ENCODE measurements at places on chromosomes 16 and 17.
A peak's percentile ranks its signal among the peaks of the same experiment; 100 is the strongest.

DNA sequence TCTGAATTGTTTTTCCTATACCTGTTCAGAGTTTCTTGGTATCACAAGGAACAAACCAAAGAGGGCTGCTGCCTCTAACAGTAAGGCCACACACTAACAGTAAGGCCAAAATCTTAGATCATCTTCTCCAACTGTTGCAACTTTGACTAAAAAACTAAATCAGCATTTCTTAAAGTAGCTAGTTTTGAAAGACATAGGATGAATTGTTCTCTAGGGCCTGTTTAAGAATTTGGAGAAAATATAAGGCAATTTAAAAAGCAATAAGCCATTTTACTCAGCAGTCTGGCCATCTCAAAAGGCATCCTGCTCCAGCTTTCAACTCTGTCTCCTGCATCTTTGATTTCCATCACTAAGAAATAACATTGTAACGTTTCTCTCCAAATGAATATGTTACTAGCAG, 105.0 kb upstream of the MON1B start:
- no peak for DNase-seq

DNA sequence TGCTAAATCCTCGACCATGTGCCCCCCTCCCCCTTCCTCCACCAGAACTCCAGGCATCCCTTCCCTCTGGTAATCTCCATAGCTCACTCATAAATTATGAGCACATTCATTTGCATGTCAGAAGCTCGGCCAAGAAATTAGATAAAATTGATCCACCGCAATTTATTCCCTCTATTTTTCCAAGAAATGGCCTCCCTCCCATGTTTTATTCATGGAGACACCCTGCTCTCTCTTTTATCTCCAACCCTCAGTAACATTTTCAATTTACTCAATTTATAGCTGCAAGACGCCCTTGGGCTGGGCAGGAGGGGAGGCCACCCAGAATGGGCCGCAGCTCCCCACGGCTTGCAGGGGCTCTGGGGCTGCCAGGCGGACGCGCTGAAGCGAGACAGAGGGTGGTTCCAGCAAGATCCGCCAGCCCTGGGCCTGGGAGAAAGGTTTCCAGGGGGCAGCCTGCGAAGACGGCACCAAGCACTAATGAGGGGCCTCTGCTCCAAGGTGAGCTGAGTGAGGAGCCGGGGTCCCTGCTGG, 54.7 kb upstream of the ZNF423 start:
- no peak for DNase-seq

DNA sequence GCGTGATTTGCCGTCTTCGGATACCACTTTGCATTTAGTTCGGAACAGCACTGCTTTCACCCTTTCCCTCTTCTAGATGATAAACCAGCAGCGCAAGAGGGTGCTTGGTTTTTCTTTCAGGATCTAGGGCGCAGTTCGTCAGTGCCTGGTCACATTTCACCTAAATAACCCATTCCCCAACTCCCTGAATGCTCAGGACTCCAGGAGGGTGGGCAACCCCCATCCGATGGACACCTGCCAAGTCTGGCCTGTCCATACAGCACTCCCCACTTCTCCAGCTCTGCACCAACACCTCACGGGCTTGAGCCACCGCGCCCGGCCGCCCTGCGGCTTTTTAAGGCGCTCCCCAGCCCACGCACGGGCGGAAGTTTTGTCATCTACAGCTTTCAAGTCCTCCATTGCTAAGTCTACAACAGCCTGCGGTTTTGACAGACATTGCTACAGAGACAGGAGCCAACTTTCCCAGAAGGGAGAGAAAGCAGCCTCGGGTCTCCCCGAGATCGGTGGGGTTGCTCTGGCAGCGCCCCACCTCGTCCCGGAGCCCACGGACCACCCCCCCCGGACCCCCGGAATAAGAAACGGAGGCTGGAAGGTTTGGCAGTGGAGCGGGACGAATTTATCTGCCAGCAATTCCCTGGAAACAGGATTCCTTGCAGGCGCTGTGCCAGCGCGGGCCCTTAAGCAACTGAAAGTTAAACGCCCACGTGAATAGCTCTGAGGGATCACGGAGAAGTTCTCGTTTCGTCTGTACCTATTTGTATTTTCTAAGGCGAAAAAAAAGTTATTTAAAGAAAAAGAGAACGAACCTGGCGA, 38.6 kb upstream of the SLFN13 start:
- DNase-seq: no peak

- no peak for DNase-seq
Observed at GRCh38 chr16:80151722-80152111, 389.1 kb upstream of the DYNLRB2 start.

- peak; percentile 31 for DNase-seq
Observed at GRCh38 chr16:2190659-2191445, 5.6 kb downstream of the CASKIN1 start.

DNA sequence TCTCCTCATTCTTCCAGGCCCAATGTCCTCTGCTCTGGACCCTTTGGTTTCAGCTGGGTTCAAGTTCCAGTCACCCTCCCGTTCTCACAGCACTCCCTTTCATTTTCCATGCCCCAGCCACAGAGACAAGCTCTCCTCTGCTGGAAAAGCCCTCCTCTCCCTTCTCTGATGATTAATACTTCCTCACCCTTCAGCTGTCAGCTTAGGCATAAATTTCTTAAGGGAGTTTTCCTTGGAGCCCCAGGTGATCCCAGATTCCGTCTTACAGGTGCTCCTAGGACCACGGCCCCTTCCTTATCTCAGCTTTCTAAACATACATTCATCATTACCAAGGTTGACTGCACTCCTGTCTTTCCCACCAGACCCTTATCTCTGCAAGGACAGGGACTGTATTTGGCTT, 10.4 kb downstream of the CHAD start:
- no peak for DNase-seq

DNA sequence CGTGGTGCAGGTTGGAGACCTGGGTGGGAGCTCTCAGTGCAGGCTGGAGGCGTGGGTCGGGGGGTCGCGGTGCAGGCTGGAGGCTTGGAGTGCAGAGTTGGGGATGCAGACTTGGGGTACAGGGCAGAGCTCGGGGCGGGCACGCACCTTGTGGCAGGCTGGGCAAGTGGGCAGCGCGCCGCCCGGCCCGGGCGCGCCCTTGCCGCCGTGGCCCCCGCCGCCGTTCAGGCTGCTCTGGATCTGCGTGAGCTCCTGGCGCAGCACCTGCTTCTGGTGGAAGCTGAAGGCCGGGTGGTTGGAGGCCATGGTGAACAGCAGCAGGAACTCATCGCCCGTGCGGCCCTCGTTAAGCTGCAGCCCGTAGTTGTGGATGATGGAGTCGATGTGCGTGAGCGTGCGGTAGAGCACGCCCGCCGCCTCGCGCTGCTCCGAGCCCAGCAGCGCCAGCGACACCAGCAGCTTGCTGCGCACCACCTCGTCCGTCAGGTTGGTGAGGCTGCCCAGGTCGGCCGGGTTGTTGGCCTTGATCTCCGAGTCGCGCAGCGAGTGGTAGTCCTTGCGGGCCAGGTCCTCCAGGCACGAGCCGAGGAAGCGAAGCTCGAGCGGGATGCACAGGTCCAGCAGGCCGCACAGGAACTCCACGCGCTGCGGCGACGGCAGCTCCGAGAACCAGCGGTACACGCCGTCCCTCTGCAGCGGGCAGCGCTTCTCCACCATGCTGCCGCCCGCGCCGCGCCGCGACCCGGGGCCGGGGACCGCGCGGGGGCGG, 1.1 kb downstream of the ZCCHC14 start:
- DNase-seq: no peak

DNA sequence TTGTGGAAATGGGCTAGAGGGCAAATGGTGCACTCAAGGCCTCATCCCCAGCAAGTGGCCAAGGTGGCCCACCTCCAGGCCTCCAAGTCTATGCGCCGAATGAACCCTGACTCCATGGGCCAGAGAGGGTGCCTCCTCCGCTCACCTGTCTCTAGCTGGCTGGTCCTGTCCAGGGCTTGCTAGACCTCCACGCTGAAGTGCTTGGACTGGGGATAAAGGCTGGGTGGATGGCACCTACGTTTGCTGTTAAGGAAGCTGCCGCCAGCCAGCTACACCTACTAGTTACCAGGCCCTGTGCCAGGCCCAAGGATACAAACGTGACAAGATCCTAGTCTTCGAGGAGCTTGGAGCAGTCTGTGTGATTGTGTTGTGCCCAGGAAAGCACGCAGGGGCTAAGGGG, 739 bp upstream of the SGCA start:
- DNase-seq: no peak

- DNase-seq: no peak
Observed at GRCh38 chr17:39722965-39723848, 7.1 kb downstream of the MIEN1 start.

- no peak for DNase-seq
Observed at GRCh38 chr17:27226611-27227230, 67.2 kb upstream of the WSB1 start.

DNA sequence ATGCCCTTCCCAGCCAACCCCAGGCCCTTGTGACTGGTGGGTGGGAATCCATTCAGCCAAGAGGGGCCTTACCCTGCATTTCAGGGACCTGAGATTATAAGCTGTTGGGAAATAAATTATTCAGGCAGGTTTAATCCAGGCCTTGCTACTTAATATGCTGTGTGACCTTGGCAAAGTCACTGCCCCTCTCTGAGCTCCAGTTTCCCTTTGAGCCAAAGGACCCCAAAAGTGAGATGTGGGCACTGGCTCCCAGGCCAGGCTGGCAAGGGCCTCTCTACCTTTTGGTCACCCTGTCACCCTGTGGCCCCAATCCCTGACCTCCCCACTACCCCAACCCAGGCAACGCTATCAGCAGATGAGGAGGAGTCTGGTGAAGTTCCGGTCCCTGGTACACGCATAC, 33.9 kb downstream of the MYO15A start:
- DNase-seq: no peak

- no peak for DNase-seq
Observed at GRCh38 chr16:88453217-88453531, at the start of gene ZFPM1. Gene ZFPM1 (plus strand): TSS chr16:88453280. CDS start chr16:88453639, 359 bp downstream.

- no peak for DNase-seq
Observed at GRCh38 chr16:66175058-66175457, 191.4 kb upstream of the CDH5 start.

DNA sequence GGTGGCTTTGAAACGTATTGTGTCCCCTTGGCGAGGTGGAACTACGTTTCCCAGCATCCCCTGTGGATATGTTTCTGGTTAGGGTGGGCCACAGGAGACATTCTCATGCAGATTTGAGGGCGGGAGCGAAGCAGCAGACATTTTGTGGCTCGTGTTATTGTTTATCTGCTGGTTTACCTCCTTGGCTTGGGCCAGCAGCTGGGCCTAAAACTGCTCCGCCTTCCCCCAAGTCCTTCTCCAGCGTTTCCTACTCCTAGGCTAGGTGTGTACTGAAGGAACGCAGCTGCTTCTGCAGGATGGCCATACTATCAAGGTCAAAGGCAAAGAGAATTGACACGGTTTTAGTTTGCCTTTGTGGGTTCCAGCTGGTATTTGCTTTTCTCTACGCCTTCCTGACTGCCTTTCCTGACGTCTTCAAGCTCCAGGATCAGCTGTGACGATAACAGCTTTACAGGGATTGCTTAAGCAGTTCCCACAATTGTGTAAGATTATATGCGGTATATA, 17.2 kb upstream of the WSB1 start:
- DNase-seq: no peak

DNA sequence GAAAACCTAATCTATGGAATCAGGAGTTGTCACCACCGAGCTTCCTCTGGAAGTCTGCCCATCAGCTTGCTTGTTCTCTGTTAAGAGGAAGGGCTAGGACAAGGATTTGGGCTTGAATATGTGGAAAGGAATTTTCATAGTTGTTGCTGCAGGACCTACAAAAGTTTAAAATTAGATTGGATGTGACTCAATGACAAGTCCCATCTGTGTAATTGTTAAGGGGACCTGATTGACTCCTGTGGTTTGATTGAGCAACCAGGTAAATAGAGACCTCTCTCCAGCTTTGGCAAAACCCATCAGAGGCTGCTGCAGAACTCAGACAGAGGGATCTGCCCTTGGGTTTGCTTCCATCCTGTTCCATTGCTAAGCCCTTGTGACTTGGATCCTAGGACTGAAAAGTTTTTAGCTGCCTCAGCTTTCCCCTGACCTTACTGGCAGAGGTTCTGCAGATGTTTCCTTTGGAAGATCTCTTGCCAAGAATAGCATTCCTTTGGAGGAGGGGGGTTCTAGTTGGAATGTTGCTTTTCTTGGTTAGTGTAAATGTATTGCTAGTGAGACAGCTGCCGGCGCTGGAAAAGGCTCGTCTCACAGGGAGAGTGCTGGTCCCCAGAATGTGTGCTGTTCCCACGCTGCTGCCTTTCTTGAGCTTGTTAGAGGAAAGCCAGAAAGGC, 50.0 kb downstream of the SF3B3 start:
- DNase-seq: no peak

- no peak for DNase-seq
Observed at GRCh38 chr16:63195336-63195735, 1159.1 kb upstream of the CDH8 start.

DNA sequence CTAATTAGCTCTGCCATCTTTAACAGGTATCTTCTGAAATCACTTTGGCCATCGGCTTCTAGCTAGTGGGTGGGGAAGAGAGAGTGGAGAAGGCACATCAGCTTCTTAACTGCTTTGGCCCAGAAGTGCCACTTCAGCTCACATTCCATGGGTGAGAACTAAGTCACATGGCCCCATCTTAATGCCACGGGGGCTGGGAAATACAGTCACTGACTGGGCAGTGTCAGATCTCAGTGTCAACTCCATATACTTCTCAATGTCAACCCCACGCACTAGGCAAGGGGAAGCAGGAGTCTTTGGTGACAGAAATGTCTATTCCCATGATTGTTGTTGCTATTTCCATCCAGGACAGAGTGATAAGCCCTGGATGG, 29.4 kb downstream of the CCR7 start:
- no peak for DNase-seq

GRCh38 chr16:53784291-53784690, 80.3 kb downstream of the FTO start:
- no peak for DNase-seq

GRCh38 chr16:57591870-57592485, 36.5 kb upstream of the ADGRG1 start:
- DNase-seq: no peak

GRCh38 chr17:38861399-38861843, 7.9 kb upstream of the RPL23 start:
- no peak for DNase-seq

- DNase-seq: peak; percentile 72
Observed at GRCh38 chr17:42422958-42423712, at the start of gene CAVIN1. Gene CAVIN1 (minus strand): TSS chr17:42423256. CDS start chr17:42423097, 159 bp downstream.

DNA sequence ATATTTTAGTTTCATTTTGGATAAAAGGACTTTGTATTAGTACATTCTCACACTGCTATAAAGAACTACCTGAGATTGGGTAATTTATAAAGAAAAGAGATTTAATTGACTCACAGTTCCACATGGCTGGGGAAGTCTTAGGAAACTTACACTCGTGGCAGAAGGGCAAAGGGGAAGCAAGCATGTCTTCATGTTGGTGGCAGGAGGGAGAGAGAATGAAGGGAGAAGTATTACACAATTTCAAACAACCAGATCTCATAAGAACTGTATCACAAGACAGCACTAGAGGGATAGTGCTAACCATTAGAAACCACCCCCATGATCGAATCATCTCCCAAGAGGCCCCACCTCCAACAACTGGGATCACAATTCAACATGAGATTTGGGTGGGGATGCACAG, 142.9 kb downstream of the USP31 start:
- no peak for DNase-seq

GRCh38 chr17:38476549-38476948, 48.3 kb downstream of the ARHGAP23 start:
- DNase-seq: no peak
